ENCODE measurements at places on chromosomes 4 and X.

GRCh38 chrX:24225265-24225664, 75.7 kb downstream of the ZFX start:
- no peak for DNase-seq

GRCh38 chr4:40187386-40187906, 9.4 kb upstream of the RHOH start:
- DNase-seq: no peak

- no peak for DNase-seq
These were observed 55.8 kb downstream of the CASP3 start for GRCh38 chr4:184593461-184593860.

DNA sequence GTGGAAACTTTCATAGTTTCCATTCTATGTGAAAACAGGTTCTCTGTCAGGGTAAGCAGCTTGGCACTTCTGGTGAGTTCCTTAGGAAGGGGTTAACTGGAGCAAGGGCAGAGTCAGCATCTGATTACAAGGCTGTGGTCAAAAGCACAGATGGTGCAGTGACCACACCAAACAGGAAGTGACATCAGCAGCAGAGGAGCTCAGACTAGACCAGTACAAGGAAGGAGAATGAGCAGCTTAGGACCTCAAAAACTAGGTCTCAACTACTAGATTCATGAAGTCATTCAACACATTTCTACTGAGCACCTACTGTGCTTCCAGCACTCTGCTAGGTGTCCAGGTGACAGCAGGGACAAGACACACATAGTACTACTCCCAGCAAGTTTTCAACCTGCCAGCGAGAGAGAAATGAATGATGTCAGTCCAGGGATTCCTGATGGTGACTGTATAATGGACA, 130.2 kb downstream of the AMELX start:
- DNase-seq: no peak

DNA sequence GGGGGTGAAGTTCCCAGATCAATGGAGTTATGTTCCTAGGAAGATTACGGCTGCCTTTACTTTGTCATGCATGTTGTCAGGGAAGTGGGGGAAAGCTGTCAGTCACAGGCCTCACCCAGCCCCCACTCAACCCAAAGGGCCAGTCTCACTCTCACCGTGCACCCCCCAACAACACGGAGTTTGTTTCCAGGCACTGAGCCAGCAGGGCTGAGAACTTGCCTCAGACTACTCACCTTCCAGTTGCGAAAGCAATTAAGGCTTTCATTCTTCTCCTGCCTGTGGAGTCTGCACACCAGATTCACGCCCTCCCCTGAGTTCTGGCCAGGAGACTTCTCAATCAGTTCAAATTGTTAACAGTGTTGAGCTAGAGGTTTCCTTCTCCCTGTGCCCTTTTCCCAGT, 114.3 kb downstream of the SH3BGRL start:
- no peak for DNase-seq
